ENCODE measurements at places on chromosomes 1 and 21.

DNA sequence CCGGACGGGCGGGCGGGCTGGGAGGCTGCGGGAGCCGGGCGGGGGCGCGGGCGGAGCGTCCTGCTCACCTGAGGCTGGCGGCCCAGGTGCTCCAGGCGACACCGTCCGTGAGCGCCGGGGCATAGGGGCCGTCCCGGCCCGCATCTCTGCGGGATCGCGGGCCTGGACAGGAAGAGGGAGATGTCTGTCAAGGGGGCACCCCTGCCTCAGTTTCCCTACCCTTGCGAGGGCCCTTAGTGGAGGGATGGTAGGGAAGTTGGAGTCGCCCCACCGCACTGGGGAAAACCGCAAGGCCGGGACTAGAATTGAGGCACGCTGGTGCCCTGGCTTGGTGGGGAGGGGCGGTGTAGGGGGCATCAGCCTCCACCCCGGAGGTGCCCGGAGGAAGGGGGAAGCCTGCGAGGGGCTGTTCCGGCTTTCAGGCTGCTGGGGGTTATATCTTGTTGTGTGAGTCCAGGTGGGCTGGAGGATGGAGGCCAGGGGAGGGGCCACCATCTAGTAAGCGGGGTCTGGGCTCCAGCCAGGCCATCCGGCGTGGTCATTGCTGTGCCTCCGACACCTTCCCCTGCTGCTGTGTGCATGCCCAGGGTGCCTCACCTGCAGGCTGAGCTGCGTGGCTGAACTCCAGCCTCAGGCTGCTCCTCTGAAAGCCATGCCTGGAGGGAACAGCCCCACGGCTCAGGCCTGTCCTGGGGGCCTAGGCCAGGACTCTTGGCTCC is 580 bp downstream of the VWA1 start:
- no peak for DNase-seq

- DNase-seq = peak; percentile 76
Measured at GRCh38 chr1:115295904-115296696, 41.9 kb downstream of the NGF start.

GRCh38 chr1:26477446-26478152 is 5.4 kb downstream of the HMGN2 start:
- DNase-seq = peak; percentile 18

DNA sequence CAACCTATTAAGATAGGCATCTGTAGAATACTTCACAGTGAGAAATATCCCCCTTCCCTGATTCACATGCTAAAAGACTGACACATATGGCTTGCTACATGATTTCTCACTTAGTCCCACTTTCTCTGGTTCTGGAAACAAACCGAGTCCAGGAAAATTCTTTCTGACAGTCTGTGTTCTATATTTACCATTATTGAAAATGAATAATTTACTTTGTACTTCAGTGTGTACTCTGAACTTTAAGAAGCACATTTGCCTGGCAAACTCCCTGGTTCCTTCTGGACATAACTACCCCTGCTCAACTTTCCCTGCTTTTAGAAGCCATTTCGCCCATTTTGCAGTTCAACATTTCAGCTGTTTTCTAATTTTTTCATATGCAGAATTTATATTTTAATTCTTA is 53.6 kb downstream of the APCS start:
- no peak for DNase-seq

- DNase-seq = no peak
Measured at GRCh38 chr1:199149591-199149990, 510.8 kb downstream of the PTPRC start.
